Bronchial epithelial cell (primary cell): ENCODE measurements at places on chromosomes 4 and X. TPM values are rescaled to one million over a fixed set of nuclear protein-coding genes. Genes with fewer than 3 reads are reported as not detected.

DNA sequence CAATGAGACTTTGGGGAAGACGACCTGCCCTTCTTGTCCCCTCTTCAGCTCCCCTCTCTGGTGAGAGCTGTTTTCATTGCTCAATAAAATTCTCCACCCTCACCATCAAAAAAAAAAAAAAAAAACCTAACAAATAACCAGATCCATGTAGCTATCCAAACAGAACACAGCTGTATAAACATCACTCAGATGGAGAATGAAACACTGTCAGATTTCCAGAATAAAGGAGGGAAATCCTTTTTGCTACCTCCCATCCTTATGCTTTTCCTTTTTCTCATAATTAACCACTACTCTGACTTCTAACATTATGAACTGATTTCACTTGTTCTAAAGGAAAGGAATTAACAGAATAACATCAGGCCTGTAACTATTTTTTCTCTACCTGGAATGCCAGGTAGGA is 155.6 kb downstream of the PPP4R3C start:
- no peak for DNase-seq

DNA sequence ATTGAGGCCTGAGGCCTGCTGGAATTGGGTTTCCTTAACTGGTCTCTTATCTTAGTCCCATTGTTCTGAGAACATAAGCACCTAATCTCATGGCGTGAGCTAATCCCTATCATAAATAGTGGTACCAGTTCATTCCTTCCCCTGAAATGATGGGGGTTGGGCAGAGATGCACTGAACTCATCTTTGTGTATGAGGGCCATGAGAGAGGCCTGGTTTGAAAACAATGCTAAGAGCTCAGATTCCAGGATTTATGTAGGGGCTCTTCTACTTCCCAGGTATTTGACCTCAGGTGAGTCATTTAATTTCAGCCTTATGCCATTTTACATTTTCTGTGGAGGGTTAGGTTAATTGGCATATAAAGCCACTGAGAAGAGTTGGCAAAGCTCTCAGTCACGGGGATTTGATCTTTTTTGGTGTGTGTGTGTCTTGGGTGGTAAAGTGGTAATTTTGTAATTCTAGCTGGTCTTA is 4.4 kb downstream of the RBM3 start:
- DNase-seq: no peak

DNA sequence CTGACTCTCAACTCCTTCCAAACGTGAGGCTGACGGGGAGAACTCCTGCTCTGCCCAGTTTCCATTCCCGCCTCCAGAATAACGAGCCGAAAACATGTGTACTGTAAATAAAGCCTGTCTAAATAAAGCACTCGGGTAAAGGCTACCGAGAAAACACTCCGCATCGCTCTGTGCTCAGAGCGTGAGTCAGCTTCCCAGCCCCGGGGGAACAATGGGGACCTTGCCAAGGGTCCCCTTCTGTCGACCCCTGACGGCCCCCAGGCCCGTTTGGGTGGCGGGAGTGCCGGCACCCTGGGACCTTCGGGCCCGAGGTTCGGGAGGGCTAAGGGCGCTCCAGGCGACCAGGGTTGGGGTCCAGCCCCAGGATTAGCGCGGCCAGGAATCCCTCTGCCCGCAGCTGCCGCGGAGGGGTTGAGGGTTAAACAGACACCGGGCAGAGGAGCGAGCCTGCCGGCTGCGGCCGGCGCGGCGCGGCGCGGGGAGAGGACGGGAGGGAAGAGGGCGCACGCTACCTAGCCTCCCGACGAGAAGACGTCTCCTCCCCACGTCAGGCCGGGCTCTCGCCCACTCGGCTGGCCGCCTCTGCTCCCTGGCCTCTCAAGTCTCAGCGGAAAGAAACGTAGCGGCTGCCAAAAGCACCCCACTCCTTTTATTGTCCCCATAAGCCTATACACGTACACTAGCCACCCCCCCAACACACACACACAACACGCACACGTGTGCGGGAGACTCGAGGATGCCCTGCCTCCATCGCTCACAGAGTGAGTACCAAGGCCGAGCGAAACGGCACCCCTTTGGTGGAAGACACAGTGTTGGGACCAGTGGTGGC is 85.5 kb downstream of the BCOR start:
- peak; percentile 27 for DNase-seq

GRCh38 chrX:110086916-110087484 is 84.1 kb downstream of the TMEM164 start:
- peak; percentile 92 for DNase-seq

GRCh38 chrX:48540028-48540375 is 488 bp downstream of the TBC1D25 start:
- DNase-seq: peak; percentile 40

- DNase-seq: peak; percentile 42
These were observed 114.5 kb downstream of the ADRA2C start for GRCh38 chr4:3880615-3881120.

DNA sequence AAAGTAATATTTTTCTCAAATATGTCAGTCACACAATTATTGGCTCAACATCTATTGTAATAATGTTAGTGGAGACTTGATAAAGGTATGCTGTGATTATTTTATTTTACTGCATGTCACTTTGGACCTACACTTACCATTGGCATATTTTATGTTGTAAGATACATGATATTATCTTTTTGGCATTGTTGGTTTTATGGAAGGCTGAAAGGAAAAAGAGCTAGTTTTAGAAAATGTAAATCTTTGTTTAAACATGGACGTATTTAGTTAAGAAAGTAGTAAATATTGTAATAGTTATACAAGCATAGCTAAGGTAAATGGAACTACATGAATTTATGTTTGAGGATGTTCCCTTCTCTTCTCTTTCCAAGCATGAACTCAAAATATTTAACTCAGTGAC is 1399.3 kb downstream of the STIM2 start:
- no peak for DNase-seq

Gene CACNA1F
- total RNA-seq: under 0.01 TPM in 2 replicates

DNA sequence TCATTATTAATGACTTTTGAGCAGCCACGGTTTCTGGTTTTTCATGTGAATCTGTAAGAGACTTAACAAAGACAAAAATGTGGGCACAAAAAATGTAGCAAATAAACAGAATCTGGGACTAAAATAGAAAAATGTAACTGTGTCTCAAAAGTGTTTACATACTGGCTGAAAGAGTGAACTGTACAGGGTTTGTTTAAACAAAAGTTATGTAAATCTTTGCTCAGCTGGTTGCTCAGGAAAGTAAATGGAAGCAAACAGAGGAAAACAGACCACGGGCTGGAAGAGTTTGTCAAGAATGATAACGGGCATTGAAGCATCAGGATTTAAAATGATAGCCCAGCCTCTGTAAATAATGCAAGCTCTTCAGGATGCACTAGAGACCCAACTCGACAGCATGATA is 921.8 kb upstream of the FTHL17 start:
- no peak for DNase-seq
